Activated naive CD4-positive, alpha-beta T cell treated with anti-CD3 and anti-CD28 coated beads for 36 hours (primary cell): ENCODE measurements at places on chromosomes 6 and 20. TPM values are rescaled to one million over a fixed set of nuclear protein-coding genes. Genes with fewer than 3 reads are reported as not detected.
A peak's percentile ranks its signal among the peaks of the same experiment; 100 is the strongest.

The PSMA7 gene
- total RNA-seq = 287 TPM

The SALL4 gene
- total RNA-seq = not detected

The MATN4 gene
- total RNA-seq = 1.0 TPM

The POU3F2 gene
- not detected for total RNA-seq

The SMLR1 gene
- not detected for total RNA-seq

The TRIM15 gene
- total RNA-seq = 0.79 TPM

DNA sequence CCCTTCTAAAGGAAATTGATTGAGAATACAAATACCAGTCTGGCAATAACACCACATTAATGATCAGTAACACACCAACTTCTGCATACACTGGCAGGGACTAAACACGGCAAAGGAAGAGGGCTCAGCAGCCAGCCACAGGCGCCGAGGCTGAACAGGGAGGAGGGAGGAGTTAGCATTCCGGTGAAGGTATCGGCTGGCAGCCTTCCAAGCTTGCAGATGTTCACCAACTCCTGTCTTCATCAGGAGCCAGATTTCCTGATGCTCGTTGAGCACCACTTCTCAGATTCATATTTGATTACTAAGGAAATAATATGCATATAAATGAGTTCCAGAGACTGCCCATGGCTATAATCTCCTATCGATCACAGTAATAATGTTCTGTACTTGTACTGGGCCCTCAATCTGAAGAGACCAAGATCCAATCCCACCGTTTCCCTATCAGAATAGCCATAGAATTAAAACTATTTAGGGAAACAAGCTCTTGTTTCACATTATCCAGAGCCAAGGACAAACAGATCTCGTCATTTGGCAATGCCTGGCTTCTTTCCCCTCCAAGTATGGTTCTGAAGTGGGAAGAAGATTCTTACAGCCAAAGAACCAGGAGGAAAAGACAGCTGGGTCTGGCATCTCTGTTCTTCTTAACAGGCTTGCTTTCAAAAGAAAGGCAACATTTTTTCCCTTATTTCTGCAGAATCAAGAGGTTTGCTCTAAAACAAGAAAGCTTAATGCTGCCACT, 42.2 kb downstream of the GFOD1 start:
- H3K36me3 ChIP-seq = peaks cover 2% of the 10 kb centered on the region
- no peak overlapping the region for H3K27ac ChIP-seq
- H3K4me1 ChIP-seq = peaks cover 22% of the 10 kb centered on the region

- no peak for DNase-seq
- peaks cover 19% of the 10 kb centered on the region for H3K36me3 ChIP-seq
- H3K27ac ChIP-seq = no peak overlapping the region
- no peaks in the 10 kb centered on the region for H3K4me1 ChIP-seq
These were observed 50.0 kb upstream of the FOXO3 start for GRCh38 chr6:108510461-108511319.

DNA sequence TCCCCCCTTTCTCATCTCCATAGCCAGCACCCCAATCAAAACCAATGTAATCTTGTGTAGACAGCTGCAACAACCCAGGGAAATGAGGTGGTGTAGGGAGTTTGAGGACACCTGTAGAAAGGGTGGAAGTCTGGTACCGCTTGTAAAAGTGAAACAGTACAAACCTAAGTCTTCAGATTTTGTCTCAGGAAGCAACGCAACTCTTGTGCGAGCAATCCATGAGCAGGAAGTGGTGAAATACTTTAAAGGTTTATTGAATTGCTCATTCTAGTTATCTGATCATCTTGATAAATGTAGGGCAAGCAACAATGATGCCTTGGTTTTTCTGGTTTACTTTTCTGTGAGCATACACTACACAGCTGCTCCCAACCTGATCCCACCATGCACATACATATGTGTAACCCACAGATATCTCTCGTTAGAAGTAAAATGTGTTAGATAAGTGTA, 71.1 kb upstream of the THEMIS start:
- H3K4me3 ChIP-seq = peak overlapping the region; percentile 72
- H3K4me1 ChIP-seq = peaks cover 63% of the 10 kb centered on the region
- H3K36me3 ChIP-seq = peaks cover 1% of the 10 kb centered on the region

GRCh38 chr6:48961781-48962415, 501.2 kb downstream of the MMUT start:
- H3K27me3 ChIP-seq = no peaks in the 10 kb centered on the region
- no peaks in the 10 kb centered on the region for H3K4me1 ChIP-seq
- no peak overlapping the region for H3K4me3 ChIP-seq
- H3K36me3 ChIP-seq = no peaks in the 10 kb centered on the region
- H3K27ac ChIP-seq = no peak overlapping the region

DNA sequence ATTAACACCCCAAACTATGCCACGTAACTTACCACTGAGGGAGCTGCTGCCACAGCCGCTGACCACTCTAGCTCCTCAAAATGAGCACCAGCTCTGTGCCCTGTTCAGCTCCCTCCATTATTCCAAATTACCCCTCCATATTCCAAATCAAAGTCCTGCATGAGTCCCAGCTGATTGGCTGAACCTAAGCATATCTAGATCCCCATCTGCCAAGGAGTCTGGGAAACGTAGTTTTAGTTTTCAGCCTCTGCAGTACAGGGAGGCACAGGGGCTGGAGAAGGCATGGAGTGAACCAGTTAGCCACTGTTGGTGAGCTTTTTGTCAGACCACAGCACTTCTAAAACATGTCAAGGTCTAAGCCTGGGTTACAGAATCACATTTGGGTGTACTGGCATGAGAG, 15.9 kb downstream of the UNC5CL start:
- no peaks in the 10 kb centered on the region for H3K36me3 ChIP-seq
- peaks cover 10% of the 10 kb centered on the region for H3K4me1 ChIP-seq
- no peaks in the 10 kb centered on the region for H3K27me3 ChIP-seq
- no peak for DNase-seq
- H3K4me3 ChIP-seq = no peak overlapping the region

- peak; percentile 59 for DNase-seq
- H3K27me3 ChIP-seq = no peaks in the 10 kb centered on the region
- H3K4me1 ChIP-seq = peaks cover 58% of the 10 kb centered on the region
- no peaks in the 10 kb centered on the region for H3K36me3 ChIP-seq
- H3K4me3 ChIP-seq = peak overlapping the region; percentile 16
These were observed 38.7 kb upstream of the RIPOR2 start for GRCh38 chr6:24974182-24975171.

- peaks cover 78% of the 10 kb centered on the region for H3K4me1 ChIP-seq
- H3K27ac ChIP-seq = no peak overlapping the region
- DNase-seq = no peak
- H3K27me3 ChIP-seq = no peaks in the 10 kb centered on the region
- no peak overlapping the region for H3K4me3 ChIP-seq
These were observed 139.7 kb downstream of the JARID2 start for GRCh38 chr6:15385521-15385920.

DNA sequence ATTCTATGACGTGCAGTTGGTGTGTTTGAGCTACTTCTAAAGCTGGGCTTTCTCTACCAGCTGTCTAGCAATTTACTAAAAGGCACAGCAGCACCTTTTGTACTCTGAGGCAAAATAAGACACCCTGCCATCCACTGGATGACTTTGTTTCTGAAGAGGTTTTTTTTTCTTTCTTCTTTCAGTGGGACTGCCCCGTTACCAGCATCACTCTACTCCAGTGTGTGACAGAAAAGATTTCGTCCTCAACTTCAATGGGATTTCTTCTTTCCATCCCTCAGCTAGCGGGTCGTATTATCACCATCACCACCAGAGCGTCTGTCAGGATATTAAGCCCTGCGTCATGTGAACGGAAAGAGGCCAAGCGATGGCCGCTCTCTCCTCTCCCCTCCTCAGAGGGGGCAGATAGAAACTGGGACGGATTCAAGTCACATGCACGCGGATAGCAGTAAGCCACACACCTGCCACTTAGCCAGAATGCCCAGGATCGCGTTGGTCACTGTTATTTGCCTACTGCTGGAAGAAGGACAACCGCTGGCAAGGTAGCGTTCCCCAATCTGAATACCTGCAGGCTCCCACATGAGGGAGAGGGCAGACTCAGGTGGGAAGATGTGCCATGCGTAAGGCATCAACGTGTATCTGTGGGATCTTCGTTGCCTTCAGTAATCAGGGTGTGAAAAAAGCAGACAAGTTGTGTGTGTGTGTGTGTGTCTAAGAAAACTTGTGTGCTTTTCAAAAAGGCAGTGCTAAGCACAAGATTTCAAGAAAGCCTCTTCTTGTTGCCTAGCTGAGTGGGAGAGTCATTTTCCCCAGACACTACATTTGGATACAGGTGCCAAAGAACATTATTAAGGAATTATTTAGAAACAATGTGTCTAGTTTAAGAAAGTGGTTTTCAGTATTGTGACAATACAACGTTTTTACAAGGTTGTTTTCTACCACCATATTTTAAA, 5.4 kb downstream of the FOXF2 start:
- H3K27me3 ChIP-seq = peaks cover 71% of the 10 kb centered on the region
- H3K36me3 ChIP-seq = no peaks in the 10 kb centered on the region
- no peak overlapping the region for H3K4me3 ChIP-seq
- peaks cover 21% of the 10 kb centered on the region for H3K4me1 ChIP-seq
- DNase-seq = no peak

DNA sequence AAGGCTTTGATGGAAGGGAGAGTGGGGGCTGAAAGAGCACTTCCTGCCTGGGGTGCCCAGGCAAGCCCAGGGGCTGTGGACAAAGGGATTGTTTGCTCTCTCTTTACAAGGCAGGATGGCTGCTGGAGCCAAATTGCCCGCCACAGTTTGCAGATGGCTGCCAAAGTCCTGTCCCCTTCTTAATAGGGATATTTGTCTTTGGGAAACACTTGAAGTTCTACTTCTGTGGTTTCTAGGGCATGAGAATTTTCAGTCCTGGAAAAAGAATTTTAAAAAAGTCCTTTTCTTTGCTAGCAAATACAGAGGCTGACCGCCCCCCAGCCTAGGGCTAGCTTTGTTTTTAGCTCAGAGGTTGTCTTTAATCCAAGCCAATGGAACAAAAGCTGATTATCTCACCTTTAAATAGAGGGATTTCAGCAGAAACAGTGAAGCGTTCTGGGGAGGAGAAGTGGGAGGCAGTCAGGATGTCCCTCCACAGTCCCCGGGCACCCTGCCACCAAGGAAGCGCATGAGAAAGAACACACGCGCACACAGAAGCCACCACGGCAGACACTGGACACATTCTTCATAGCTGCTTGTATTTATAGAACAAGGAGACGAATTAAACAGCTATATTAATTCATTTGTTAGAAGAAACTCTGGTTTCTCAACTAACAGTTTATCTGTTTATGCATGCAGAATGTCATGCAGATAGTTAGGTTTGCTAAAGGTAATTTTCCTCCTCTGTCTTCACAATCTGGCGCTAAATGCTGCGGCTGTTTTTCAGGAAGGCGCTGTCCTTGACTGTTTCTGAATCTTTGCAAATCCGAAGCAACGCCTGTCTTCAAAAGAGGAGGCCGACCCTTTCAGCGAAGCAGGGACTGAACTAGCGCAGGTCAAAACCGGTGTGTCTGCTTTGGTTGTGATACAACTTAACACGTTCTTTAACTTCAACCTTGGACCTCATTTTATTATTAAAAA, 736.9 kb downstream of the QKI start:
- H3K27me3 ChIP-seq = peaks cover 9% of the 10 kb centered on the region
- no peaks in the 10 kb centered on the region for H3K4me1 ChIP-seq
- H3K36me3 ChIP-seq = no peaks in the 10 kb centered on the region
- DNase-seq = no peak
- H3K4me3 ChIP-seq = no peak overlapping the region

GRCh38 chr20:15564981-15565380, 1008.3 kb downstream of the KIF16B start:
- no peak overlapping the region for H3K4me3 ChIP-seq
- no peaks in the 10 kb centered on the region for H3K4me1 ChIP-seq
- H3K27me3 ChIP-seq = no peaks in the 10 kb centered on the region
- no peaks in the 10 kb centered on the region for H3K36me3 ChIP-seq
- no peak overlapping the region for H3K27ac ChIP-seq
- no peak for DNase-seq

- H3K27me3 ChIP-seq = peaks cover 61% of the 10 kb centered on the region
- H3K4me3 ChIP-seq = no peak overlapping the region
- H3K36me3 ChIP-seq = no peaks in the 10 kb centered on the region
- DNase-seq = no peak
These were observed 1.5 kb downstream of the DLGAP4 start for GRCh38 chr20:36307412-36308325.
